ENCODE measurements at places on chromosomes 3 and 15. TPM values are rescaled to one million over a fixed set of nuclear protein-coding genes. Genes with fewer than 3 reads are reported as not detected.

Gene RPSA
- 2,621 TPM for total RNA-seq

Gene TNFSF10
- total RNA-seq = not detected

Gene PPP1R14D
- 0.32 TPM for total RNA-seq

Gene TNFAIP8L3
- 3.9 TPM for total RNA-seq

Gene CCDC39
- not detected for total RNA-seq
